ENCODE measurements at places on chromosomes 12 and 14. TPM values are rescaled to one million over a fixed set of nuclear protein-coding genes. Genes with fewer than 3 reads are reported as not detected.

The DPY19L2 gene
- total RNA-seq = 2.6 TPM

The KRT5 gene
- not detected for total RNA-seq

The GARIN6 gene
- not detected for total RNA-seq

The BTG1 gene
- 87.9 TPM for total RNA-seq

The ATL1 gene
- 4.2 TPM for total RNA-seq

The ZNF385A gene
- total RNA-seq = 17.2 TPM

The RAN gene
- total RNA-seq = 1,590 TPM

The SLC41A2 gene
- total RNA-seq = 19.8 TPM

The INSM2 gene
- 0.08 TPM for total RNA-seq

The LTB4R2 gene
- total RNA-seq = 5.7 TPM

The PRKD1 gene
- 2.6 TPM for total RNA-seq
